Stimulated activated CD4-positive, alpha-beta T cell treated with anti-CD3 and anti-CD28 coated beads, Interleukin-1b, Interleukin-23, amount 100 ng/mL, for 1 hour (primary cell): ENCODE measurements at places on chromosomes 5 and 9.

DNA sequence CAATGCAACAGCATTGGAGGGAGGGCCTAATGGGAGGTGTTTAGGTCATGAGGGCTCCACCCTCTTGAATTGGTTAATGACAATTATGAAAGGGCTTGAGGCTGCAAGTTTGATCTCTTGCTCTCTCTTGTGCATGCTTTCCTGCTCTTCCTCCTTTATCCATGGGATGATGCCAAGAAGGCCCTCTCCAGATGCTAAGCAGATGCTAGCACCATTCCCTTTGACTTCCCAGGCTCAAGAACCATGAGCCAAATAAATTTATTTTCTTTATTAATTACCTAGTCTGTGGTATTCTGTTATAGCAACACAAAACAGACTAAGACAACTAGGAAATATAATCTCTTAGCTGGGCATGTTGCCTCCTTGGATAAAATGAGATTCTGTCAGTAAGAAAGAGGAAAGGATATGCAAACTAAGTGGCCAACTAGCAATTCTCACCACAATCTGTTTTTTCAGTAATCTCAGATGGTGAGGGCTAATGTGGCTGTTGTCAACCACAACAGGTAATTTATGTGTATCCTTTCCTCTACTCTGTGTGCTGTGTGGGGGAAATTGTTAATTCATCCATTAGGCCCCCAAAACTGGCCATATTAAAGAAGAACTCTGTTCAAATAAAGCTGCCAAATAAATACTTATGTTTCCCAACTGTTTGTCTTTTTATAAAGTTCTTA, 269.1 kb upstream of the CD180 start:
- DNase-seq, result no peak

- no peak for DNase-seq
Observed at GRCh38 chr5:154371687-154372086, 74.1 kb upstream of the SAP30L start.

DNA sequence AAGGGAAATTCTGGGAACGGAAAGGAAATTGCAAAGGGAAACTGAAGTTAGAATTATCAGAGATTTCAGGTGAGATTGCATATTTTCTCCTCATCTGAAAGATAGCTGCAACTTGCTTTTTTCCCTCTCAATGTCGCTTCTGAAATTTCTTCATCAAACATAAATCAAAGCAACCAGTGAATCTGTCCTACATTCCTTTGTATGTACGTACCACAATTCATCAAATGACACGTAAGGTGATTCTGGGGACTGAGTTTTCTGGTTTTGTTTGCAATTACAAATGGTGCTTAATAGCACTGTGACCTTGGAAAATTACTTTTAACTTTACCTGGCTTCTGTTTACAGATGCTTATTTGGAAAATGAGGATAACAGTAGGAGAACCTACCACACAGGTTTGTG, 21.9 kb upstream of the CNOT6 start:
- no peak for DNase-seq

- no peak for DNase-seq
Observed at GRCh38 chr5:103943230-103943629, 380.6 kb upstream of the NUDT12 start.

DNA sequence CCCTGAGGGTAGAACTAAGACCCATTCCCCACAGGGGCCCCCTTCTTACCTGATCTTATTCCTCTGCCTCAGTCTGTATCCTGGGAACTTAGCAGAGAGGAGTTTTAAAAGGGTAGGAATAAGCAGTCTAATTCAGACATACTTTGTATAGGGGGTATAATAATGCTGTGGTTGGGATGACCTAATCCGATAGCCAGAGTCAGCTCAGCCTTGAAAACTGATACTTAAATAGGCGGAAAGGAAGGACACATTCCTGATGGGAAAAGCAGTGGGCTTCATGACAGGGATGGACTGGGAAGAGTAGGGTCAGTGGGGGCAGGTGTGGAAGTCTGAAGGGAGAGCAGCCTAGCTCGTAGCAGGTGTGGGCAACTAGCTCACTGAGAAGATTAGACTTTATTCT, 52.2 kb upstream of the TESK1 start:
- DNase-seq, result no peak

GRCh38 chr5:137753691-137754187, 424 bp downstream of the HNRNPA0 start:
- DNase-seq, result no peak

DNA sequence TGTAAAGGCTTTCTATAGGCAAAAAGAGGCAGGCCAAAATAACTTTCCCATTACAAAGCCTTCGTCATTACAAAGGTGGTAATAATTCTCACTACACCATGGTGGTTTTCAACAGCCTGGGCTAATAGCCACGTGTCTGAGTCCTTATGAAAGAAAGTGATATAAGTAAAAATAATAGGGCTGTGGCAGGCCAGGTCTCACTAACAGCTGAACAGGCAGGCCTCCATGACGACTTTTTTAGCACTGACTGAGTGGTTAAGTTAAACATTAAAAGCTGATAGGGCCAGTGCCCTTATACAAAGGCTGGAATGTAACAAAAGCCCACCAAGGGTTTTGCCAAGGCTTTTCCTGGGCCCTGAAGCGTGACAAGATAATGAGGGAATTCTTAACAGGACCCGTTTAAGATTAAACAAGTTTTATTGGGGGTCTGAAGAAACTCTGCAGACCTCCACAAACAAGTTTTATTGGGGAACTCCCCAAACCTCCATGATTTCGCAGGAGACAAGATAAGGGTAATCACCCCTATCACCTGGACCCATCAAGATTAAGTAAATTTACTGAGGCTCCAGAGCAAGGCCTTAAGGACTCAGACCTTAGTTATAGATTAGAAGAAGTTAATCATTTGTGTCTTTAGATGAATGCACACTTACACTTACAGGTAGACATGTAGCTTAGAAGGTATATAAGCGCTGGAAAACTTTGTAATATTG, 412.9 kb downstream of the CHSY3 start:
- DNase-seq, result no peak

- no peak for DNase-seq
Observed at GRCh38 chr9:136090768-136091581, 4.1 kb downstream of the NACC2 start.

DNA sequence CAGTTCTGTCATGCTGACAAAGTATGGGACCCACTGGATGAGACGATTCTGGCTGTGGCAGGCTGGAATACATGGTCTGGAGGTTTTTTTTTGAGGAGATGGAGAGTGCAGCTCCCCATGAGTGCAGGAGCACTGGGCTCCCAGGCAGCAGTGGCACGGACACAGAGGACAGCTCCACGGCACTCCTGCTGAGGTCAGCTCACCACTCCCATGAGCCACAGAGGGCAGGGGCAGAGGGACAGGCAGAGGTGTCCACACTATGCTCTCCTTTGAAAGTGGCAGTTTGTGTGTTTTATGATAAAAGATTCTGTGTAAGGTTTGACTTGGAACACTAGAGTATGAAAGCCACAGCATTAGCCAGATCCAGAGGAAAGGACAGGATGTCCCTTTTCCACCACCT, 114.4 kb downstream of the UBE2R2 start:
- no peak for DNase-seq

DNA sequence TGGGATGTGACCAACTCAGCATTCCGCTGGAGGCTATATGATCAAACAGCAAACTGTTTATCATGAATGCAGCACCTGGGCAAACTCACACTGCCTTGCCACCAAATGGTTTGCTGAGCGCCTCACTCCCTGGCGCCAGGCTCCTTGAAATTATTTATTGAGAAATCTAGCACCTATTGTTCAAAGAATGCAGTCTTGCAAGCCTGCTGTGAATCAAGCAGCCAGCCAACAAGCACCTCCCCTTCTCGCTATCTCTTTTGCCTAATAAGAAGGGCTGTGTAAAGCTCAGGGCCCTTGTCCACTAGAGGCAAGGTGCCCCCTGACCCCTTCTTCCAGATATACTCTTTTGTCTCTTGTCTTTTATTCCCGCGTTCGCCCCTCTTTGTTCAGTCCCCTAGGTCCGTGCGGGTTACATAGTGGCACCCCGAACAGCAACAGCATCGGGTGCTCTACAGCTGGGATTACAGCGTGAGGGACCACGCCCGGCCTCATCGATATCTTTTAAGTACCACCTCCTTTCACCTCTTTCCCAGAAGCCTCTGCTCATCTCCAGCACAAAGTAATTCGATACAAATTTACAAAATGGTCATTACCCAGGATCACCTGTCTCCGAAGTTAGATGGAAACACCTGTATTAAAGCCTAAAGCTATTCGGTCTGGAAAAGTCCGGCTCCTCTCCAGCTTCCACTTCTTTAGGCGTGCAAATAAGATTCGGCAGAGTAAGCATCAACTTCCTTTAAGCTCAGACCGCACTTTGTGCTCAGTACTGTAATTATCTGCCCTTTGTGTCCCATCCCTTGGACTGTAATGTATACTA, 896 bp downstream of the RIGI start:
- no peak for DNase-seq

DNA sequence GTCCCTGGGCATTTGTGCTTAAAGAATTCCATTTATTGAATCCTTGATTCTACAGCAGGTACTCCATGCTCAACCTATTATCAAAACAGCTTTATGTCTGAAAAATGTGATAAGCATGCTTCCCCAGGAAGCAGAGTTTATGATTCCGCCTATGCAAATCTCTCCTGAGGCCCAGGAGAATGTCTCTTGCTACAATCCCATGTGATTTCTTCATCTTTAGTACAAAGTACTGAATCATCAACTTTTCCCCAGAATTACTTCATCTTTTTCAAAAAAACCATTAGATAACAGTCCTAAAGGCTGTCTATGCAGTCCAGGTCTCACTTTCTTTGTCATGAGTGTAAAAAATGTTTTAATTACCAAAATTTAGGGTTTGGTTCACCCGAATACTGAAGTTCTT, 130.2 kb upstream of the ADAMTSL1 start:
- DNase-seq, result no peak

DNA sequence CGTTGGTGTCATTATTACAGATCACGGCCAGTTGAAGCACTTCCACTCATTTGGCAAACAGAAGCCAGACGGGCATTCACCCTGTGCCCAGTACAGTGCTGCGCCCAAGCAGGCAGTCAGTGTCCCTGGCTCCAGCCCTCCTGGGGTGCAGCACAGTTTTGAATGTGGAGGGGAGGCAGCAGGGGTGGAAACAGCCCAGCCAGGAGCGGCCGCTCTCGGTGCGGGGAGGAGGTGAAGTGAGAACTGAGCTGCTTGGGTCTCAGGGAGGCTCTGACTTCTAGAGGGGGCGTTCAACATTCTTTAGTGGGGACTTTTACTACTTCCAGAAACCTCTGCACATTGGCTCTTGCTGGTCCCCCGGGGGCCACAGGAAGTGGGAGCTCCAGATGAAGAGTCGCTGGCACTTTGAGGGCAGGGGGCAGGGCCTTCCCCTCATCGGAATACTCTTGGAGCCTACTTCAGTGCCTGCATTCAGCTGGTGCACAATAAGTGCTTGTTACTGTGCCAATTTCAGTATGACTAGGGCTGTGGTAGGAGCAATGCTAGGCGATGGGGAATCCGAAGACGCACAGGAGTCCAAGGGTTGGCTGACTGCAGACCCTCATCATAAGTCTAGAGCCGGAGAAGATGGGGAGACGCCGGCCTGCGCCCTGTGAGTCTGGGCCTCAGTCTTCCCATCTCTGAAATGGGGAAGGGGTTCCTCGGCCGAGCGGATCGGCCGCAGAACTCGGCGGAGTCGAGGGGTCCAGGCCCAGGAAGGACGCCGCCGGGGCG, 492 bp upstream of the NEK6 start:
- DNase-seq, result no peak

- DNase-seq, result no peak
Observed at GRCh38 chr5:132365213-132365612, 4.3 kb upstream of the SLC22A5 start.

GRCh38 chr5:10563110-10563944, 543 bp upstream of the ANKRD33B start:
- DNase-seq, result no peak

- no peak for DNase-seq
Observed at GRCh38 chr9:127397646-127398274, 791 bp downstream of the SLC2A8 start.

DNA sequence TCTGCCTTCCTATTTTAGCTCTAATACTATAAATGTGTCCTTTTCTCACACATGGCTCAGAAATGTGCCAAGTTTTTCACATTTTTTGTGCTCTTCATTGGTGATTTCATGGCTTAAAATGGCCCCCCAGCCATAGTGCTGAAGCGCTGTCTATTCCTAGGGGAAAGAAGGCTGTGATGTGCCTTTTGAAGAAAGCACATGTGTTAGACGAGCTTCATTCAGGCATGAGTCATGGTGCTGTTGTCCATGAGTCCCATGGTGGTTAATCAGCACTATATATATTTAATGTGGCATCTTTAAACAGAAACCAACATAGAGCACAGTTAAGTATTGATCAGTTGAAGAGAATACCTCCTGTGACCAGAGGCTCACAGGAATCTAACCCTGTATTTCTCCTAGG, 55.8 kb downstream of the PDE8B start:
- no peak for DNase-seq

DNA sequence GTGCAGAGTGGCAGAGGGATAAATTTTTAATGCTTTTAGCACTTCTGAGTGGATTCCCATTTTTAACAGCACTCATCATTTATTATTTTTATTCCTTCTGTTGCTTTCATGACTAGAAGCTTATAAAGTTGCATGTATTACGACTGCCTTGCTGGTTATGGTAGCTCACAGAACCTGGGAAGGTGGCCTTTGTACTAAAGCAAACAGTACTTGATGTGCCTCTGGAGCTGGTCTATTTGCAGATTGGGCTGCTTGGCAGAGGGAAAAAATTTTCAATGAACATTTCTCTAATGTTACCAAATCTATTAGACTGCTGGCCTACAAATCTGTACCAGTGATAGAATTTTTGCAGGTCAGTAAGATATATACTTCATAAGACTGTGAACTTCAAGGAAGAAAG, 274.5 kb upstream of the C9orf72 start:
- no peak for DNase-seq

DNA sequence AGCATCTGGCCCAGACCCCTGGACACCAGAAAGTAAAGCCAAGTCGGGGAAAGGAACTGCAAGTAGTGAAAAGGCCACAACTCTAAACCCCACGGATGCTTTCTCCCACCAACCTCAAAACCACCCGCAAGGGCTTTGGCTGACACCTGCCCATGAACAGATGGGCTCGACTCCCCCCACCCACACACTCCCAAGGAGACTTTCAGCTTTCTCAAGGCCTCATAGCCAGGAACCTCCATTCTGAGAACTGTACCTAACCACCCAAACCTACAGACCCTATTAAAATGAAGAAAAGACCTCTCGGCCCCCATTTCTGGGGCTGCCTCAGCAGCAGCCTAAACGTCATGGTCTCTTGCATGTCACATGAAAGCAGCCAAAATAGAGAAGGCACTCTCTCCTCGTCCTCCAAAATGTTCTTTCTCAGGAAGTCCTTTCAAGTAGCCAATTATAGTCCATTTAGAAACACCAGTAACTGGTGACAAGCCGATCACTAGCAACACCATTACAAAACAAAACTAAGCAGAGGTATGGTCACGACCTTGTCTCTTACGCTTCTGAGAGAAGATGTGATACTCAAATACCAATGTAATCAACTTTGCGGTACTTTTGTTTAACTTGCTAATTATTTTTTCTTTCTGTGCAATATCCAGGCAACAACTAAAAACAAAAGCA, 2.9 kb downstream of the B4GALT1 start:
- no peak for DNase-seq

GRCh38 chr5:96687080-96687479, 24.9 kb downstream of the CAST start:
- DNase-seq, result no peak
